Stimulated activated CD8-positive, alpha-beta memory T cell treated with anti-CD3 and anti-CD28 coated beads, Interleukin-2, amount 100 ng/mL, for 1 hour (primary cell): ENCODE measurements at places on chromosomes 12 and 14.

- no peak for DNase-seq
Observed at GRCh38 chr12:30707613-30708342, 12.1 kb upstream of the IPO8 start.

DNA sequence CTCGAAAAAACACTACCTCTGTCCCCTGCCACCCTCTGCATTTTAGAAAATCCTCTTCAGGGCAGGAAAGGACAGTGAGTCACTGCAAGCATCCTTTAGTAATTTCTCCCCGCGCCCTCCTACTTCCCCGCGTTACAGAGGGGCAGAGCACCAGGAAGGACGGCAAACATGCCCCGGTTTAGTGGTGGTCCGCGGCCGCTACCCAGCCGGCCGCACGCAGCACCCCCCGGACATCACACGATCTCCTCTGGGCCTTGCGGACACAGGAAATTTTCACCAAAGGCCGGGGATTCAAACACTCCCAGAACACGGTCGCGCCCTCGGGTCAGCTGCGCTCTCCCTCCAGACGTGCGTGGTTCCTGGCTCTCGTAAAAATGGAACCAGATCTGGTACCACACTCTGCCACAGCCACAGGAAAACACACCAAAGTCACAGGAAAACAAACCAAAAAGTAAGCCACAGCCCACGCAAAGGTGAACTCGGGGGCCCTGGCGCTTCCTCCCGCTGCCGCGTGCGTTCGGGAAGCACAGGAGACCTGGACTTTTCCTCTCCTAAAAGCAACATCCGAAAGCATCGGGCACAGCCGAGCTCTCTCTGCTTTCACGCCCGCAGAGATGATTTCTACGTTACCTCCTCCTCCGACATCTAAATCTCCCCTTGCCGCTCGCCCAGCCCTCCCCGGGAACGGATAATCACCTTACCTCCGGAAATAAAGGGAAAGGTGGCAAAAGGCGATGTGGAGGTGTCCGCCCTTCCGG, 839 bp downstream of the SLC38A1 start:
- DNase-seq: no peak

GRCh38 chr12:7460375-7461259, 16.7 kb upstream of the CD163L1 start:
- no peak for DNase-seq

DNA sequence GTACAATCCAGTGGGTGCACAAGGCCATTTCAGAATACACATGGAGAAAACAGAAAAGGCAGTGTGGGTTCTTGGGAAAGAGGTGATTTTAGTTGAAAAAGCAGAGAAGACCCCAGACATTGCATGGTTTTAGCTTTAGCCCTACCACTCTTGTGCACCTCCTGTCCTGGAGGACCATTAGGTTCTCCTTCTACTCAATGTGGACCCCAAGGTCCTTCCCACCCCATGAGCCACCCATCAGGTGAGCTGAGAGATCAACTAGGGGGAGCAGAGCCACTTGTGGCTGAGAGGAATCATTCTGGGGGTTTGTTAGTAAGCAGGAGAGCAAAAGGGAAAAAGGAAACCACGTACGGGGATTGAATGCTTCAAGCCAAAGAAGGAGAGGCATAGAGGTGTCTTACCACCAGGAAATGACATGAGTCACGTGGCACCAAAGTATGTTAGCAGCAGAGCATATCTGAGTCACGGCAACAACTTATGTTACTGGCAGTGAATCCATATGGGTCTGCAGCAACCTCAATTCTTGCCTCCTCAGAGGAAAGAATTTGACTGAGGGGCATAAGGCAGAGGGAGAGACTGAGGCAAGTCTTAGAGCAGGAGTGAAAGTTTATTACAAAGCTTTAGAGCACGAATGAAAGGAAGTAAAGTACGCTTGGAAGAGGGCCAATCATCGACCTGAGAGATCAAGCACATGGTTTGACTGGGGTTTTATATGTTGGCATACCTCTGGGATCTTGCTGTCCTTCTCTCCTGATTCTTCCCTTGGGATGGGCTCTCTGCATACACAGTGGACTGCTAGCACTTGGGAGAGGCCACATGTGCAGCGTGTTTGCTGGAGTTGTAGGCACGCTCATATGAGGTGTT, 73.9 kb downstream of the HSD17B6 start:
- DNase-seq: no peak

- no peak for DNase-seq
Observed at GRCh38 chr12:121427556-121428050, 27.7 kb downstream of the RNF34 start.

DNA sequence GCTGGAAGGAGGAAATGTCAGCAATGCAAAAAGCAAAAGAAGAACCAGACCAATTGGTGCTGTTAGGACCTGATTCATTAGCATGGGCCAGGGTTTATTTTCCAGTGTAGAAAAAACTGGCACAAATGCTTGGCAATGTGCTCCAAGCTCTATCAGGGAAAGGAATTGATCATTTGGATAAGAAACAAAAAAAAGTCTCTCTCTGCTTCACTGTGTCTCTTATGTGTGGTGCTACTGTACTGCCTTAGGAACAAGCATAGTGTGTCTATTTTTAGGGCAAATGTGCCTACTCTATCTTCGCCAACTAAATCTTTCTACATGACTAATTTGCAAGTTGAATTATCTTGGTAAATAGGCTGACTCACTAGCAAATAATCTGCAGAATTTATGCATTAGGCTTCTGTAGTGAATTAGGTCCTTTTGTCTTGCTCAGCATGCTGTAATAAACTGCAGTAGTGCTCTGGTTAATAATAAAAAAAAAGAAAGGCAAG, 236.7 kb downstream of the MDGA2 start:
- DNase-seq: no peak
